ENCODE measurements at places on chromosomes 5 and 9.

- DNase-seq = no peak
Observed at GRCh38 chr5:39102684-39103155, 28.5 kb upstream of the RICTOR start.

DNA sequence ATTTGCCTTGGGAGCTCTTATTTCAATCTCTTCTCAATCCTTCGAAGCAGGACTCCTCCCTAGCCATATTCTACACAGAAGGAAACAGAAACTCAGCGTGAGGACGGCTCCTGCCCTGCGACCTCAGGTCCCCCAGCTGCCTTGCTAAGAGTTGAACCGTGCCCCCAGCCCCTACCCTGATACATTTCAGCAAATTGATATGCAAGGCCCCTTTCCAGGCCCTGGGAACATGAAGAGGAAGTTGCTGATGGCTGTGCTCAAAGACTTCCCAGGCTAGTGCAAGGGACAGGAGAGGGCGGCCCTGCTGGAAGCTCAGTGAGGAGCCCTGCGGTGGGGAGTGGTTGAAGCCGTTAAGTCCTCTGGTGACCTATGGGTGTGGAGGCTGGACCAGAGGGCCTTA, 41.5 kb downstream of the BOD1 start:
- DNase-seq = no peak

GRCh38 chr9:80020530-80020929, 448.8 kb downstream of the TLE4 start:
- no peak for DNase-seq

DNA sequence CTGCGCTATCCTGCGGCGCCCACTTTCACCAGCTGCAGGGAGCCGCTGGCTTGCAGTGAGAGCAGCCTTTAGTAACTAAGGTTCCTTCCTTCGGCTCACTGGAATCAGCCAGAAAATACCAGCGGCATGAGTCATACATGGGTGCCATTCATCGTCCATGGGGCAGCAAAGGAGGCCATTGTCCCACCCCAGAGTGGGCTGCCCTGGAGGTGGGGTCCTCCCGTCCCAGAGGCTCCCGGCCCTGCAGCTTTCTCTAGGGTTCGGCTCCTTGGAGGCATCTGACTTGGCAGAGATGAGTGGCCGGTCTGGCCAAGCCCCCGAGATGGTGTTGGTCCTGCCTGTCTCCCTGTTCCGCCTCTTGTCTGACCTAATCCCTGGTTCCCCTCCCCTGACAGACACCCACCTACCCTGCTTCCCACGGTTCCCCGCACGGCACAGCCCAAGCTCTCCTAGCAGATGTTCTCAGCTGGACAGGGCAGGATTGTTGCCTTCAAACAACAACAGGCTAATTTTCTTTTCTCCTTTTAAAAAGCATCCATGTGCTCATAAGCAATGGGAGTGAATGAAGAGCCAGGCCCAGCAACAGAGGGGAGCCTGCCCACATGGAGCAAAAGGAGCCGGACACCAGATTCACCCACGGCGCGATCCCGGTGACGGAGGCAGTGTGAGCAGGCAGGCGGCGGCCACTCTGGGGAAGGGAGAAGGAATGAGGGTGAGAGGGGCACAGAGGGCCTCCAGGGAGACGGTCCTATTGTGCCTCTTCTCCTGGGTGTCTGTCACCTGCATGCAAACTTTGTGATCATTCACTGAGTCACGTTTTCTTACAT, 97.0 kb upstream of the COL5A1 start:
- no peak for DNase-seq

GRCh38 chr5:154826-155225, 36.5 kb upstream of the LRRC14B start:
- DNase-seq = no peak

GRCh38 chr5:106401561-106401960, 1269.2 kb downstream of the EFNA5 start:
- DNase-seq = no peak

DNA sequence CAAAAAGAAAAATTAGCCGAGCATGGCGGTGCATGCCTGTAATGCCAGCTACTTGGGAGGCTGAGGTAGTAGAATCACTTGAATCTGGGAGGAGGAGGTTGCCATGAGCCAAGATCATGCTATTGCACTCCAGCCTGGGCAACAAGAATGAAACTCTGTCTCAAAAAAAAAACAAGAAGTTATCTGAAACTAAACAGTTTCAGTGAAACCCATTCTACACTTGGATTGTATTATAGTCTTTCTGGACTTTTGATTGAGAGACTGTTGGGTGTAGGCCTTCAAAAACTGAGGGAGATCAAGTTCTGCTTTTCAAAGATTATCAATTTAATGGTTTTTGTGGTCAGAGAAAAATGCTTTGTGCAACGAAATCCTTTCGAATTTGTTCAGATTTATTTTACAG, 34.6 kb upstream of the SPINK5 start:
- no peak for DNase-seq

GRCh38 chr5:82397741-82398320, 119.7 kb upstream of the RPS23 start:
- no peak for DNase-seq

DNA sequence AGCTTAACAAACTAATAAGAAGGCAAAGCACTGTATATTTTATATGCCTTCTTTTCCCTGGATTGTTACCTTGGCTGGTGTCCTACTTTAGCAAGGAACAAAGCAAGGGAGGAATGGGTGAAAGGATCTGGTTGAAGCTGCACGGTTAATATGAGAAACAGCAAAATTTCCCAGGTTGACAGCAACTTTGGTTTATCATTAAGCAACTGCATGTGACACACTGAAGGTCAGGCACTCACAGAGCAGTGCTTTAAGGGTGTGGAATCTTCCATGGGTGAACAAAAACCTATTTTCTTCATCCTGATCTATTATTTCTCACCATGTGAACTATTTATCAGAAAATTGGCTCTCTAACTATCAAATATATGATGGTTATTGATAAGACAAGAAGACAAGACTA, 109.0 kb upstream of the ATP10B start:
- no peak for DNase-seq

- no peak for DNase-seq
Observed at GRCh38 chr9:112361601-112362000, 18.3 kb upstream of the HSDL2 start.

DNA sequence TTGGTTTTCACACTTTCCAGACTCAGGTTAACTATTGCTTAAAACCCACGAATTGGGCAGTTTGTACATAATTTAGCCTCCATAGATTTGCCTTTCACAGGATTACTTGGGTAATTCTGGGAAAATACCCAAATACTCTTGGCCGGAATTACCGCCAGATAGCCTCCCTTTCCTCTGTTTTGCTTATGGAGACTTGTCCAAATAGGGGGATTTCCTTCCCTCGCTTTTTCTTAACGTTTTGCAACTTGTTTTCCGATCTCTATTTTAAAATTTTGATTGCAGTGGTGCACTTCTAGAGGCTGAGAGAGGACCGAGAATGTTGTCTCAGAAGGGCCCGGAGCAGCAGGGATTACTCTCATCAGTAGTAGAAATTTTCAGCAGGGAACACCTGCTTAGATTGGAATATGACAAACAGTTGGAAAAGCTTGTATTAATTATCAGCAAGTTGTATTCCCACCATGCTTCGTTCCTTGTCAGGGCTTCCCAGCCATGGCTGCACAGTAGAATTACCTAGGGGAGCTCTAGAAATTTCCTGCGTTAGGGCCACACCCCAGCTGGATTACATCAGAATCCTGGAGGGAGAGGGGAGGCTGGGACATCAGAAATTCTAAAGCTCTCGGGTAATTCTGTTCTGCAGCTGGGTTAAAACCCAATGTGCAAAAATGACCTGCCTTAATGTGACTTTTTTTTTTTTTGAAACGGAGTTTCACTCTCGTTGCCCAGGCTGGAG, 329.1 kb downstream of the SH3GL2 start:
- no peak for DNase-seq

DNA sequence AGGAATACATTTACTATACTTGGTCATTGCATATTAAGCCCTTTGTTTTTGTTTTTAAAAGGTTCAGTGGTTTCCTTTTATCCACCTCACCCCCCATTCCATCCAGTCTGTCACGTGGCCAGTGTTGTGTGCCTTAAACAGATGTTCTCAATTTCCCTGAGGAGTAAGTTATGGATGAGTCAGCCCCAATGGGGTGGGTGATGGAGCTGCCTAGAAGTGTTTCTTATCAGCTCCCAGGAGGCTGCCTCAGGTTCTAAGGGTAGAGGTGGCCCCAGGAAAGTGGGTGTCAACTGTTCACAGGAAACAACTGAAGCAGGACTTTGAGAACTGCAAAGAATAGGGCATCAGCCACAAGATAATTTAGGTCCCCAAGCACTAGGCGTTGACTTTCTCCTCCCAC, 41.1 kb downstream of the ACTBL2 start:
- no peak for DNase-seq

GRCh38 chr5:67095346-67096171, 101.0 kb downstream of the CD180 start:
- no peak for DNase-seq

DNA sequence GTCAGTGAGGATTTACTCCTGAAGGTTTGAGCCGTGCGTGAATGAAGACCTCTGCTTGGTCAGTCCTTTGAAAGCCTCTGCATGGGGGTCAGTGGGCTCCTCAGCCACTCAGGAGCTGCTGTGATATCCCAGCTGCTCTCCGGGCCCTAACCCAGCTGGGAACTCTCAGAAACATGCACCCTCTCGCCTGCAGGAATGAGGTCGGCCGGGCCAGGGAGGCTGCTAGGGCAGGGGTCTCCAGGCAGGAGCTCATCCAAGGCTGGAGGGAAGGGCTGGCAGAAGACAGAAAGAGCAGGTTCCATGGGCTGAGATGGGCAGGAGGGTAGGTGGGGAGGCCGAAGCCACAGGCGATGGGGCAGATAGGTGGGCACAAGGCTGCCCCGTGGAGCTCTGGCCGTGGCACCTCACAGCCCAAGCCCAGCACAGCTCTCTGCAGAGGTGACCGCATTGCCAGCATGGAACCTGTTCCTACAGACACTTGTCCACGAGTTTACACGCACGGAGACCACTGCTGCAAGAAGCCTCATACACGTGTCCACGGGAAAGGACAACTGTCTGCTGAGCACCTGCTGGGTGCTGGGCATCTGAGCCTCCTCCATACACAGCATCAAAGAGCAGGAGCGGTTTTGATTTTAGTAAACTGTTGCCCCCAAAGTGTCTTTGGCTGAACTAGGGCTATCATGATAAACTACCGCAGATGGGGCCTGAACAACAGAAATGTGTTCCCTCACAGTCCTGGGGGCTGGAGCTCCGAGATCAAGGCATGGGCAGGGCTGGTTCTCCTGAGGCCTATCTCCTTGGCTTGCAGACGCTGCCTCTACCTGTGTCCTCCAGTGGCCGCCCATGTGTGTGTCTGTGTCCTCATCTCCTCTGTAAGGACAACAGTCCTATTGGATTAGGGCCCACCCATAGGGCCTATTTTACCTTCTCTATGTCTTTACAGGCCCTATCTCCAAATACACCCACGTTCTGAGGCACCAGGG, 85.2 kb upstream of the ADAMTS2 start:
- no peak for DNase-seq

GRCh38 chr5:72107901-72108201, 576 bp downstream of the MAP1B start:
- peak; percentile 39 for DNase-seq

- DNase-seq = no peak
Observed at GRCh38 chr9:131418143-131419025, 24.5 kb downstream of the PRRC2B start.

GRCh38 chr5:81820863-81821262, 70.0 kb upstream of the SSBP2 start:
- DNase-seq = no peak

DNA sequence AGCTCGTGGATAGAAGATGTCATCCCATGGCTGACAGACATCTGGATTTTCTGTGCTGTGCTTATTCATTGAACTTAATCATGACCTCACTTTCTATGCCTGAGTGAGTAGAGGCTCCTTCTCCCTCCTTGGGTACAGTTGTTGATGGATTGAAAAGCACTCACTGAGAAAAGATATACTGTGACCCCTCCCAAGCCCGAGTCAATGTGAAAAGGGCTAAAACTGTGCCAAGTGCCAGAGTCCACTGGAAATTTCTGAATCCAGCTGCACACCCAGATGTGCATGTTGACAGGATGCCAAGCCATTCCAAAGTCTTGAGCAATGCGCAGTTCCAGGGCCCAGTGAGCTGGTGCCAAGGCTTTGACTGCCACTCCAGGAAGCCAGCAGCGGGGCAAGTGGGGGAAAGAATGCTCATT, 473.0 kb downstream of the NTRK2 start:
- no peak for DNase-seq

- DNase-seq = no peak
Observed at GRCh38 chr5:125559296-125559695, 812.9 kb upstream of the ZNF608 start.

GRCh38 chr5:42612750-42613366, 143.8 kb upstream of the CCDC152 start:
- DNase-seq = no peak

DNA sequence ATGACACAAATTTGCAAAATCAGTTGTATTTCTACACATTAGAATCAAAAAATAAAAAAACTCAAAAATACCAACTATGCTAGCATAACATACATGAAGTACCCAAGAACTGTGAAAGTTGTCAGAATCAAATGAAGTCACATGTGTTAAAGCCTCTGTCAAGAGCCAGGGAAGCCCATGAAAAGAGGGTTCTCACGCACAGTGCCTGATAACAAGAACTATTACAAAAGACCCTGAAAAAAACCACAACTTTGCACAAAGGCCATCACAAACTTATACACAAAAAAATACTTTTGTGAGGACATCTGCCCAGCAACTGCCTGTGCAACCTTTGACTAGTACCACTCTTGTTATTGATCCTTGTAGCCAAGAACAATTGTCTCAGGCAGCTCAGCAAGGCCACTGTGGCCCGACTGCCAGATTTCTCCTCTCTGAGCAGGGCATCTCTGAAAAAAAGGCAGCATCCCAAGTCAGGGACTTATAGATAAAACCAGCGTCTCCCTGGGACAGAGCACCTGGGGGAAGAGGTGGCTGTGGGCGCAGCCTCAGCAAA, 28.9 kb upstream of the HNRNPA0 start:
- no peak for DNase-seq

GRCh38 chr9:73037613-73038012, 84.8 kb upstream of the ALDH1A1 start:
- no peak for DNase-seq

DNA sequence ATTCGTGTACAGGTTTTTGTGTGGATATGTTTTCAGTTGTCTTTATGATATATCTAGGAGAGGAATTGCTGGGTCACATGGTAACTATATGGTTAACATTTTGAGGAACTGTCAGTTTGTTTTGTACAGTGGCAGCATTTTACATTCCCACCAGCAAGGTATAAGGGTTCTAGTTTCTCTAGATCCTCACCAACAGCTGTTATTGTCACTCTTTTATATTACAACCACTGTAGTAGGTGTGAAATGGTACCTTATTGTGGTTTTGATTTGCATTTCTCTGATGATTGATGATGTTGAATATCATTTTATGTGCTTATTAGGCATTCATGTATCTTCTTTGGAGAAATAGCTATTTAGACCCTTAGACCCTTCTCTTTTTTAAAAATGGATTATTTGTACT, 82.9 kb downstream of the CCDC171 start:
- DNase-seq = no peak

GRCh38 chr5:74966141-74967026, 86.0 kb downstream of the GCNT4 start:
- no peak for DNase-seq

DNA sequence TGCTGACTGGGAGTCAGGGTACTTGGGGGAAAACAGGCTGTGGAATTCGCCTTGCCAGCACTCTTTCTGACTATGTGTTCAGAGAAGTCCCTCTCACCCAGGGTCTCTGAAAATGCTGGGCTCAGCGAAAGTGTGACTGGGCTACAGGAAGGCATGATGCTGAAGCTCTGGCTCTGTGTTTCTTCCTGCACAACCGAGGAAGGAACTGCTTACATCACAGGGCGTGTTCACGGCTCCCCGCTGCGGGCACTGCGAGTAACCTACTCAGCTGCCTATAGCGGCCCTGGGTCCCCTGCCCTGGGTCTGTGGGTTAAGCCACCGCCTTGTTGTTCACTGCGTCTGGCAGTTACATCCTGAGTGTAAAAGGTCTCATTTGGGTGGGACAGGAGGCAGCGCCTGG, 222.4 kb upstream of the IRX4 start:
- no peak for DNase-seq
